ENCODE measurements at places on chromosomes 13 and 19. TPM values are rescaled to one million over a fixed set of nuclear protein-coding genes. Genes with fewer than 3 reads are reported as not detected.

The ZNF541 gene
- 0.99 TPM for total RNA-seq

The ZNF784 gene
- total RNA-seq: 13.2 TPM

- no peaks in the 10 kb centered on the region for H3K27me3 ChIP-seq
- no peaks in the 10 kb centered on the region for H3K4me1 ChIP-seq
- no peak overlapping the region for H3K27ac ChIP-seq
- peaks cover 18% of the 10 kb centered on the region for H3K36me3 ChIP-seq
- peak; percentile 13 for DNase-seq
These were observed 34.3 kb downstream of the ATP4B start for GRCh38 chr13:113623491-113624234.

DNA sequence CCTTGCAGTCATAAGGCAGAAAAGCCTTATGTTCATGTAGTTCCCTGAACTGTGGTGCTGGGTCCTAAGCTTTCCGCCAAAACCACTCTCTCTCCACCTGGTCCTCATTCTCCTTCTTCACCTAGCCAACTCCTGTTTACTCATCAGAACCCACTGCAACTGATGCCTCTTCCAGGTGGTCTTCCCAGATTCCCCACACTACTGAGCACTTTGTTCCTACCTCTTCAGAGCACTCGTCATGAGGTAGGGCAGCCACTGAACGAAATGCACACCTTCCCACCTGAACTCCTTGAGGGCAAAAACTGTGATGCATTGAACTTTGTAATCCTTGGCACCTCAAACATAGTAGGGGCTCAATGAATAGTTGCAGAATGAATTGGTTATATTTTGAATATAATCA lies 100.4 kb downstream of the DOCK9 start:
- DNase-seq: no peak
- H3K4me1 ChIP-seq: peaks cover 12% of the 10 kb centered on the region
- no peaks in the 10 kb centered on the region for H3K27me3 ChIP-seq
- H3K4me3 ChIP-seq: no peak overlapping the region
- H3K27ac ChIP-seq: no peak overlapping the region
- H3K36me3 ChIP-seq: peaks cover 94% of the 10 kb centered on the region

DNA sequence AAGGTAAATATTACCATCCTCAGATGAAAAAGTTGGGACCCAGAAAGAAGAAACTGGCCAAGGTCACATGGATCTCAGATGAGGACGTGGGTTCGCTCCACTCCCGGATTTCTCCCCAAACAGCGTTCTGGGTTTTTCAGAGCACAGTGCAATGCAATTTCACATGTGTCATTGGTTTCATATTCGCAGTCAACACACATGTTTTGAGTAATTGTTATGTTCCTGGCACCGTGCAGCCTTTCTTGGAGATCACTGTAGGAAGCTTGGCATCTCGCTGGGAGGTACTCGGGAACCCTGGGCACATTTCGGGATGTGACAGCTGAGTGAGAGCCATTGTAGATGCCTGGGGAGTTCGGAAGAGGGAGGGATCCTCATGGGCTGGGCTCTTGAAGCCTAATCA lies 26.2 kb upstream of the CEBPG start:
- H3K4me3 ChIP-seq: no peak overlapping the region
- H3K27me3 ChIP-seq: peaks cover 91% of the 10 kb centered on the region
- H3K27ac ChIP-seq: no peak overlapping the region
- no peaks in the 10 kb centered on the region for H3K36me3 ChIP-seq
- no peak for DNase-seq

The C5AR1 gene
- total RNA-seq: 3.9 TPM

DNA sequence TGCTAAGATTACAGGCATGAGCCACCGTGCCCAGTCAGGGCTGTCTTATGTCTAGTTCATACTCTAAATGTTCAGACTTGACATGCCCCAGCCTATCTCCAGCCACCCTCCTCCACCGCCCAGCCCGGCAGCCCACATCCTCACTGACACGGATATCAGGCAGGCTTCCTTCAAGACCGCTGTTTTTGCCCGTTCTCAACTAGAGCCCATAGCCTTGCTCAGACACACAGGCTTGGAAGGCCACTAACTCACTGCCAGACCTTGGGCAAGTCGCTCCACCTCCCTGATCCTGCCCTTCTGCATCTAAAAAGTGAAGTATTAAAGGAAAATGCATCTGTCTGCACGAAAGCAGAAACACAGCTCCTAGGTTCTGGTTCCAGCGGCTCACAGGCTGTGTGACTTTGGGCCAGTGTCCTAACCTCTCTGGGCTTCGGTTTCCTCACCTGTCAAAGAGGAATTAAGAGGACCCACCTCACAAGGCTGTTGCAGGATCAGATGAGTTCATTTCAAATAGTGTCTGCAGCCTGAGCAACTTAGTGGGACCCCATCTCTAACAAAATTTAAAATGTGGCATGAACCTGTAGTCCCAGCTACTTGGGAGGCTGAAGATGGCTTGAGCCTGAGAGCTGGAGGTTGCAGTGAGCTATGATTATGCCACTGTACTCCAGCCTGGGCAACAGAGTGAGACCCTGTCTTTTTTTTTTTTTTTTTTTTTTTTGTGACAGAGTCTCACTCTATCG lies 14.5 kb upstream of the CERS4 start:
- peak overlapping the region; percentile 39 for H3K4me3 ChIP-seq
- DNase-seq: no peak
- no peaks in the 10 kb centered on the region for H3K36me3 ChIP-seq
- peak overlapping the region; percentile 73 for H3K27ac ChIP-seq
- H3K4me1 ChIP-seq: peaks cover 16% of the 10 kb centered on the region
- H3K27me3 ChIP-seq: no peaks in the 10 kb centered on the region

GRCh38 chr13:100520936-100521850 lies 67.4 kb downstream of the GGACT start:
- H3K4me1 ChIP-seq: no peaks in the 10 kb centered on the region
- no peak overlapping the region for H3K4me3 ChIP-seq
- H3K36me3 ChIP-seq: no peaks in the 10 kb centered on the region
- H3K27me3 ChIP-seq: no peaks in the 10 kb centered on the region

The ACOD1 gene
- not detected for total RNA-seq

GRCh38 chr13:71524613-71525304 lies 342.2 kb downstream of the DACH1 start:
- peak overlapping the region; percentile 30 for H3K4me3 ChIP-seq
- peak overlapping the region; percentile 21 for H3K27ac ChIP-seq
- no peak for DNase-seq
- peaks cover 26% of the 10 kb centered on the region for H3K4me1 ChIP-seq
- H3K36me3 ChIP-seq: no peaks in the 10 kb centered on the region

DNA sequence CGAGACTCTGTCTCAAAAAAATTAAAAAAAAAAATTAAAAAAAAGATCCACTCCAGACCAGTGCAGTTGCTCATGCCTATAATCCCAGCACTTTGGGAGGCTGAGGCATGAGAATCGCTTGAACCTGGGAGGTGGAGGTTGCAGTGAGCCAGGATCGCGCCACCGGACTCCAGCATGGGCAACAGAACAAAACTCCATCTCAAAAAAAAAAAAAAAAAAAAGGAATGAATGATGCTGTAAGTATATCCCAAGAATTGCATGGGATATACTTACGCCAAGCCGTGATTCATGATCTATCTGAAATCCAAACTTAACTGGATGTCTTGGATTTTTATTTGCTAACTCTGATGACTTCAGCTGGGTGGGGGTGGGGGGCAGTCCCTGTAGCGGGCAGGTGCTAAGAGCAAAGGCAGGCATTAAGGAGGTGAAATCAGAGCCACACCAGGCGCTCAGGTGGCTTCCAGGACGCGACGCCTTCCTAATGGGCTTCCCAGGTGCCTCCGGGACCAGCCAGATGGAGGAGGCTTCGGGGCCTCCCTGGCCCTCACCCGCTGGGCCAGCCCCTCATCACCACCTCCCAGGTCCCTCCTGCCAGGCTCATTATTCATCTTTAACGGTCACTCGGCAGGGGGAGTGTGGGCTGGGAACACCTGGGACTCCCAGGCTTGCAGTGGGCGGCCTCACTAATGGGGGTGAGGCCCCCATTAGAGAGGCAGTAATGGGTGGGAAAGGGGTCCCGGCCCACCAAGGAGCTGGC lies 11.4 kb upstream of the FUT5 start:
- no peaks in the 10 kb centered on the region for H3K36me3 ChIP-seq
- H3K27me3 ChIP-seq: peaks cover 39% of the 10 kb centered on the region
- H3K4me3 ChIP-seq: no peak overlapping the region
- H3K4me1 ChIP-seq: peaks cover 14% of the 10 kb centered on the region

The CNFN gene
- 0.49 TPM for total RNA-seq

DNA sequence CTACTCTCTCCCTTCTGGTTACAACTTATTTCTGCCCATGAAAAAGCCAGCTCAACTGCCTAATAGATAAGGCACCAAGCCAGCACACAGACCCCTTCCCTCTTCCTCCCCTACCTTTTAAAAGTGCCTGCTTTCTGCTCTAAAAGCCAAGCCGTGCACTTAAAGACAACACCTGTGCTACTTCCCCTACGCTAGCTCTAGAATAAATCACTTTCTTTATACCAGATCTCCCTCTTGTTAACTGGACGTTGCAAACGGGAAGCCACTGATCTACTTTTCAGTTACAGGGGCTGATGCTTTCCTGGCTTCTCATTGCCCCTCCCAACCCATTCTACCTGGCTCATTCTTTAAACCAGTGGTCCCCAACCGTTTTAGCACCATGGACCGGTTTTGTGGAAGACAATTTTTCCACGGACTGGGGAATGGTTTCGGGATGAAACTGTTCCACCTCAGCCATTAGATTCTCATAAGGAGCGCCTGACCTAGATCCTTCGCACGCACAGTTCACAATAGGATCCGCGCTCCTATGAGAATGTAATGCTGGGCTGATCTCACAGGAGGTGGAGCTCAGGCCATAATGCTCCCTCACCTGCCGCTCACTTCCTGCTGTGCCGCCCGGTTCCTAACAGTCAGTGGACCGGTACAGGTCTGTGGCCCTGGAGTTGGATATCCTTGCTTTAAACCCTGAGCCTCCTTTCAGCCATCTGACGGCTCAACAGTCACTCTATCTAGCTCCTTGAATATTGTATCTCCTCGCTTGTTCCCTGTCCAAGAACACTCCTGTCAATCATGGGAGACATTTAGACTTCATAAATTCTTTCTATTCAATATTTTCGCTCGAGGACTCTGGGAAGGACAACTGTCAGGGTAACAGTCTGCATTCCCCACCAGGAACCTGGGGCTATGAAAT lies 841 bp upstream of the ZNF223 start:
- peaks cover 46% of the 10 kb centered on the region for H3K27me3 ChIP-seq
- DNase-seq: no peak
- peaks cover 18% of the 10 kb centered on the region for H3K36me3 ChIP-seq
- H3K4me1 ChIP-seq: peaks cover 27% of the 10 kb centered on the region
- peak overlapping the region; percentile 81 for H3K27ac ChIP-seq

The NCCRP1 gene
- not detected for total RNA-seq

GRCh38 chr19:6751189-6751588 lies 11.7 kb downstream of the TRIP10 start:
- no peak overlapping the region for H3K27ac ChIP-seq
- H3K4me3 ChIP-seq: no peak overlapping the region
- peaks cover 56% of the 10 kb centered on the region for H3K4me1 ChIP-seq
- no peak for DNase-seq
- H3K36me3 ChIP-seq: peaks cover 65% of the 10 kb centered on the region

DNA sequence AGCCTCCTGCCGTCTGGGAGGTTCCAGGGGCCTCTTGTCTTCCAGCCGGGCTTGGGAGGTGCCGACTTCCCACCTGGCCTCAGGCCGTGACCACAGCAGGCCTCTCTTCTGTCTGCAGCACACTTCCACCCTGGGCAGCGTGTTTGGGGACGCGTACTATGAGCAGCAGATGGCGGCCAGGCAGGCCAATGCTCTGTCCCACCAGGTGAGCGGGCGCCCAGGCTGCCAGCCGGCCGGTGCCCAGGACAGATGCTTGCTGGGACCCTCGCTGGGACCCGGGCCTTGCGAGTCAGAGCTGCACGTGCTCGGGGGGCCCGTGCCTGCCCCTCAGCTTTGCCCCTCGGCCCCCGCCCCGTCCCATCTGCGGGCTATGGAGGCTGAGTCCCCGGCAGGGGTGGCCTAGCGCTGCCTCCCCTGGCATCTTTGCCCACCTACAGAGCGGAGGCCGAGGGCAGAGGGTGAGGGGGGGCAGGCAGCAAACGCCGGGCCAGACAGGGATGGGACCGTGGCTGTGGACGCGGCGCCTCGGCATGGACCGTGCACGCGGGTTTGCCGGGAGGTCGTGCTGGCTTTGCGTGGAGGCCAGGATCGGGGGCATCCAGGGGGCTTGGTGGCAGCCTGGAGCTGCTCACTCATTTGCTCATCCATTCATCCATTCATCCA lies 16.2 kb downstream of the COMP start:
- H3K27ac ChIP-seq: no peak overlapping the region
- no peak for DNase-seq
- H3K4me3 ChIP-seq: no peak overlapping the region
- H3K36me3 ChIP-seq: no peaks in the 10 kb centered on the region

GRCh38 chr13:97212601-97213040 lies 9.5 kb upstream of the MBNL2 start:
- no peak overlapping the region for H3K27ac ChIP-seq
- no peaks in the 10 kb centered on the region for H3K27me3 ChIP-seq
- no peak overlapping the region for H3K4me3 ChIP-seq
- peaks cover 9% of the 10 kb centered on the region for H3K4me1 ChIP-seq
- DNase-seq: no peak
- H3K36me3 ChIP-seq: no peaks in the 10 kb centered on the region

- H3K4me1 ChIP-seq: peaks cover 20% of the 10 kb centered on the region
- peaks cover 12% of the 10 kb centered on the region for H3K36me3 ChIP-seq
- H3K27ac ChIP-seq: peak overlapping the region; percentile 9
- no peak for DNase-seq
- H3K27me3 ChIP-seq: peaks cover 52% of the 10 kb centered on the region
- no peak overlapping the region for H3K4me3 ChIP-seq
These were observed 3.9 kb downstream of the CPAMD8 start for GRCh38 chr19:17022738-17023137.

The GRK1 gene
- 0.85 TPM for total RNA-seq

GRCh38 chr19:2049741-2050348 lies 1.2 kb downstream of the MKNK2 start:
- peak overlapping the region; percentile 96 for H3K4me3 ChIP-seq
- peak overlapping the region; percentile 100 for H3K27ac ChIP-seq
- peaks cover 89% of the 10 kb centered on the region for H3K4me1 ChIP-seq
- H3K27me3 ChIP-seq: no peaks in the 10 kb centered on the region

- H3K36me3 ChIP-seq: no peaks in the 10 kb centered on the region
- no peak for DNase-seq
These were observed 452 bp upstream of the PPM1N start for GRCh38 chr19:45497791-45498190.

DNA sequence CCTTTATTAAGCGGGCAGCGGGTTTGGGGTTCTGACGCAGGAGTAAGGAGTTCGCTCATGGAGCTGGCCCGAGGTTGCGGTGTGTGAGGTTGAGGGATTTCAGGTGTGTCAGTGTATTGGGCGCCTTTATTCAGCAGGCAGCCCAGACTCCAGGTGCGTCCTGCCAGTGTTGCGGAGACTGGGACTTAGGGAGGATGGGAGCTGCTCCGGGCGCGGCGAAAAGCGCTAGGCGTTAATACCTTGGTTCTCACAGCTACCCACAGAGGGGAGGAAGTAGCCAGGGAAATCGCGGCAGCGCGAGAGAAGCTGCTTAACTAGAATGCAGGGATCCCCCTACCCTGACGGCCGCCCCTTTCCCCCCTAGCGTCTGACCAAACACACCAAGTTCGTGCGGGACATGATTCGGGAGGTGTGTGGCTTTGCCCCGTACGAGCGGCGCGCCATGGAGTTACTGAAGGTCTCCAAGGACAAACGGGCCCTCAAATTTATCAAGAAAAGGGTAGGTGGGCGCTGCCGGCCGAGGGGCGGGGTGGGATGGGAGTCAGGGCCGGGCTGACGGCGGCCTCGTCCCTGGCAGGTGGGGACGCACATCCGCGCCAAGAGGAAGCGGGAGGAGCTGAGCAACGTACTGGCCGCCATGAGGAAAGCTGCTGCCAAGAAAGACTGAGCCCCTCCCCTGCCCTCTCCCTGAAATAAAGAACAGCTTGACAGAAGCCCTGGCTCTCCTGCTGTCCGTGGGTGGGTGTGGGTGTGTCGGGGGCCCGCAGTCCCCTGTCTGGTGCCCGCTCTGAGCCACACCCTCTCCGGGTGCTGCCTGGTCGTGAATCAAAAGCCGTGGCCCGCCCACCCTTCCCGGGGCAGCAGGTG lies 1.1 kb downstream of the RPL36 start:
- peaks cover 48% of the 10 kb centered on the region for H3K36me3 ChIP-seq
- peaks cover 51% of the 10 kb centered on the region for H3K4me1 ChIP-seq
- peak; percentile 81 for DNase-seq

Data from left ventricle myocardium inferior (tissue), 1 donor.